ENCODE measurements at places on chromosomes 5 and 9.

- no peaks in the 10 kb centered on the region for H3K36me3 ChIP-seq
- H3K4me1 ChIP-seq: no peaks in the 10 kb centered on the region
- no peak overlapping the region for H3K4me3 ChIP-seq
- no peaks in the 10 kb centered on the region for H3K27me3 ChIP-seq
- no peak overlapping the region for H3K27ac ChIP-seq
Observed at GRCh38 chr5:74083096-74083791, 457.2 kb downstream of the ARHGEF28 start.

- no peak overlapping the region for H3K27ac ChIP-seq
- H3K4me1 ChIP-seq: no peaks in the 10 kb centered on the region
- no peak overlapping the region for H3K4me3 ChIP-seq
- H3K27me3 ChIP-seq: no peaks in the 10 kb centered on the region
Observed at GRCh38 chr5:118918232-118918631, 70.1 kb downstream of the DTWD2 start.

GRCh38 chr9:33202552-33203201 is 35.5 kb upstream of the B4GALT1 start:
- no peak overlapping the region for H3K4me3 ChIP-seq
- H3K36me3 ChIP-seq: no peaks in the 10 kb centered on the region
- H3K27me3 ChIP-seq: no peaks in the 10 kb centered on the region
- no peak overlapping the region for H3K27ac ChIP-seq
- DNase-seq: no peak

GRCh38 chr9:89408628-89409101 is 89.2 kb downstream of the SEMA4D start:
- H3K4me3 ChIP-seq: no peak overlapping the region
- peak overlapping the region; percentile 66 for H3K27ac ChIP-seq
- DNase-seq: peak; percentile 53
- H3K27me3 ChIP-seq: no peaks in the 10 kb centered on the region
- peaks cover 36% of the 10 kb centered on the region for H3K36me3 ChIP-seq
- peaks cover 60% of the 10 kb centered on the region for H3K4me1 ChIP-seq

- H3K36me3 ChIP-seq: peaks cover 73% of the 10 kb centered on the region
- no peaks in the 10 kb centered on the region for H3K27me3 ChIP-seq
- DNase-seq: no peak
- H3K4me3 ChIP-seq: no peak overlapping the region
- no peaks in the 10 kb centered on the region for H3K4me1 ChIP-seq
Observed at GRCh38 chr9:128384801-128385495, 13.8 kb downstream of the URM1 start.

- H3K4me3 ChIP-seq: no peak overlapping the region
- H3K36me3 ChIP-seq: no peaks in the 10 kb centered on the region
- no peaks in the 10 kb centered on the region for H3K27me3 ChIP-seq
Observed at GRCh38 chr5:73464016-73464745, 15.6 kb upstream of the FOXD1 start.

GRCh38 chr9:119179701-119180100 is 189.5 kb downstream of the BRINP1 start:
- no peak for DNase-seq
- H3K27me3 ChIP-seq: no peaks in the 10 kb centered on the region
- H3K4me3 ChIP-seq: no peak overlapping the region
- no peak overlapping the region for H3K27ac ChIP-seq
- H3K36me3 ChIP-seq: no peaks in the 10 kb centered on the region

- no peaks in the 10 kb centered on the region for H3K27me3 ChIP-seq
- DNase-seq: no peak
Observed at GRCh38 chr5:80094236-80094738, 59.1 kb downstream of the THBS4 start.

- no peak overlapping the region for H3K4me3 ChIP-seq
- H3K36me3 ChIP-seq: no peaks in the 10 kb centered on the region
Observed at GRCh38 chr5:115458003-115458409, 86.6 kb downstream of the FEM1C start.

- H3K27ac ChIP-seq: no peak within 1 kb of the TSS
- H3K4me3 ChIP-seq: no peak within 1 kb of the TSS
- no peaks in the 10 kb centered on the region for H3K36me3 ChIP-seq
- H3K27me3 ChIP-seq: peaks cover 10% of the 10 kb centered on the region
- no peak for DNase-seq
Observed at GRCh38 chr5:36606428-36607113, at the start of gene SLC1A3. Gene SLC1A3, plus strand, starts transcription at chr5:36606606. Its CDS starts 1,818 bp downstream, at chr5:36608424.

DNA sequence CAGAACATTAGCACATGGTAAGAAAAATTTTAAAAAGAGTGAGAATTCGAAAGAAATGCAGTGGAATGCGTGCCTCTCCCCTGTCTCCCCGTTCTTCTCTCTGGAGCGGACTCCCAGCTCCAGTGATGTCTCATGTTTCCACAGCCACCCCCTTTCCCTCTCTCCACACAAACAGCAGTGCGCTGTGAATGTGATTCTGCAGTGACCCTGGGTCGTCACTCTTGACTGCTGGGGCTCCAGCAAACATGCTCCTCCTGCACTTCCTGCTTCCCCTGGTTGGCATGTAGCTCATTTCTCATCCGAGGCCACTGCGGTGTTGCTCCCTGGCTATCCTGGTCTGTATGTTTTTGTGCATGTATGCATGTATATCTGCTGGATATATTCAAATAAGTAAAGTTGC is 13.3 kb downstream of the PHF2 start:
- H3K27me3 ChIP-seq: no peaks in the 10 kb centered on the region
- DNase-seq: no peak
- peaks cover 8% of the 10 kb centered on the region for H3K4me1 ChIP-seq
- H3K4me3 ChIP-seq: no peak overlapping the region
- H3K27ac ChIP-seq: no peak overlapping the region

DNA sequence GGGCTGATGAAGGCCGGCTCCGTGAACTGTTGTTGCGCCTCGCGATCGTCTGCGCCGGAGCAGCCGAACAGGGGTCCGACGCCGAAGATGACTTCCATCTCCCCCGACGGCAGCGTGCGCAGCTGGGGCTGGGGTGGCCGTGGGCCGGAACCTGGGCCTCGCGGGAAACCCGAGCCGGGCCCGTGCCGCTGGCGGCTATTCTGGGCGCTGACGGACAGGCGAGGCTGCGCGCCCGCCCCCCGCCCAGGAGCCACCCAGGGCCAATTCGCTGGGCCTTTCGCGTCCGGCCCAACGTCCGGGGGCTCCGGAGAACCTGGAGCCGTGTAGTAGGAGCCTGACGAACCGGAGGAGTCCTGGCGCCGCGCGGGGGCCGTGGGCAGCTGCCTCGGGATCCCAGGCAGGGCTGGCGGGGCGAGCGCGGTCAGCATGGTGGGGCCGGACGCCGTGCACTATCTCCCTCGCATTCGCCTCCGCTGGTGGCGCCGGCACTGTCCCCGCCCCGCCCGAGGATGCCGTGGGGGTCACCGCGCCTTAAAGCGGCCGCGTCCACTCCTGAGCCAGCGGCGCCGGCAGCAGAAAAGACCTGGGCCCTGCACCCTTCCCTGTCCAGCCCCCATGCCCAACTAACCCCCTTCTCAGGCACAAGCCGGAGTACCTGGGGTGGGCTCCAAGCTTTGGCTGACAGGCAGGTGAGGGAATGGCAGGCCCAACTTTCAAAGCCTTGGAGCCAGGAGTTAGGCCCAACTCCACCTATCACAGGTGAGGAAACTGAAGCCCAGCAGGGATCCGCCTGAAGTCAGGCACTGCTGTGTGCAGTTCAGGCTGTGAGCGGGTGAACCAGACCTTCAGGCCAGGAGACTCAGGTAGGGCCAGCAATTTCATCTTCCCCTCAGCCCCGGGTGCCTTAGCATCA is at the start of gene PROB1:
TSS of gene PROB1 (minus strand) at position 451 of the 913 bp plus-strand sequence. CDS start at position 428, 23 bp downstream.
- H3K27ac ChIP-seq: no peak within 1 kb of the TSS
- peak within 1 kb of the TSS; percentile 87 for H3K4me3 ChIP-seq
- DNase-seq: no peak

GRCh38 chr9:89786655-89787054 is 181.8 kb downstream of the GADD45G start:
- H3K36me3 ChIP-seq: no peaks in the 10 kb centered on the region
- H3K4me1 ChIP-seq: no peaks in the 10 kb centered on the region
- no peak overlapping the region for H3K4me3 ChIP-seq
- H3K27me3 ChIP-seq: no peaks in the 10 kb centered on the region
- no peak overlapping the region for H3K27ac ChIP-seq

GRCh38 chr9:116792271-116792670 is 105.2 kb downstream of the TRIM32 start:
- H3K27me3 ChIP-seq: no peaks in the 10 kb centered on the region
- H3K27ac ChIP-seq: no peak overlapping the region
- DNase-seq: no peak

- H3K4me3 ChIP-seq: no peak overlapping the region
- H3K27me3 ChIP-seq: no peaks in the 10 kb centered on the region
- no peaks in the 10 kb centered on the region for H3K36me3 ChIP-seq
- H3K27ac ChIP-seq: no peak overlapping the region
- no peaks in the 10 kb centered on the region for H3K4me1 ChIP-seq
- DNase-seq: no peak
Observed at GRCh38 chr9:87479801-87480201, 17.9 kb upstream of the DAPK1 start.

DNA sequence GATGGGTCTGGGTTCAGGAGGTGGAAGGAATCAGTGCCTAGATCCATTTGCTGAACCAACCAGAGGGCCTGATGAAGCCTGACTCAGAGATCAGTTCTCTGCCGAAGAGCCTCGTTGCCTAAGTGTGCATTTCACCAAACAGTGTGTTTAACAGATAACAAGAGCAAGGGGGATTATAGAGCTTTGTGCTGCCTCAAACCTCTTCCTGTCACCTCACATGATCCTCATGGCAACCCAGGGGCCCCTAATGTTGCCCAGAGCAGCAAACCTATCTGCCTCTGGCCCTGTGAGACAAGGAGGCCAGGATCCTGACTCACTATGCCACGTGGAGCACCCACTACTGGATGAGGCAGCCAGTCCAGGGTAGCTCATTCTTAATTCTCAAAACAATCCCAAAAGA is 66.3 kb upstream of the EPB41L4B start:
- H3K36me3 ChIP-seq: no peaks in the 10 kb centered on the region
- no peaks in the 10 kb centered on the region for H3K4me1 ChIP-seq
- H3K27ac ChIP-seq: no peak overlapping the region
- H3K4me3 ChIP-seq: no peak overlapping the region
- no peak for DNase-seq
- H3K27me3 ChIP-seq: no peaks in the 10 kb centered on the region

- H3K4me3 ChIP-seq: no peak overlapping the region
- no peak overlapping the region for H3K27ac ChIP-seq
- no peaks in the 10 kb centered on the region for H3K36me3 ChIP-seq
- no peak for DNase-seq
- no peaks in the 10 kb centered on the region for H3K27me3 ChIP-seq
Observed at GRCh38 chr5:57486027-57486602, 3.5 kb upstream of the ACTBL2 start.

- no peaks in the 10 kb centered on the region for H3K4me1 ChIP-seq
- H3K27ac ChIP-seq: no peak overlapping the region
- no peaks in the 10 kb centered on the region for H3K36me3 ChIP-seq
- H3K4me3 ChIP-seq: no peak overlapping the region
Observed at GRCh38 chr5:152864447-152864846, 459.4 kb upstream of the NMUR2 start.
